ENCODE measurements at places on chromosomes 13 and 19. TPM values are rescaled to one million over a fixed set of nuclear protein-coding genes. Genes with fewer than 3 reads are reported as not detected.

The HCST gene
- 2.1 TPM for total RNA-seq

The ZIM2 gene
- not detected for total RNA-seq

The ZSWIM9 gene
- total RNA-seq = 4.7 TPM

The OR10H1 gene
- total RNA-seq = not detected

The ZNF576 gene
- total RNA-seq = 14.5 TPM

The ATP5F1D gene
- total RNA-seq = 170 TPM

The RGS9BP gene
- total RNA-seq = 0.19 TPM

The PEAK3 gene
- total RNA-seq = not detected

GRCh38 chr13:76519685-76520084 is 366.5 kb downstream of the KCTD12 start:
- DNase-seq = no peak
- H3K4me1 ChIP-seq = peaks cover 18% of the 10 kb centered on the region
- no peak overlapping the region for H3K27ac ChIP-seq
- no peaks in the 10 kb centered on the region for H3K36me3 ChIP-seq
- H3K27me3 ChIP-seq = no peaks in the 10 kb centered on the region

DNA sequence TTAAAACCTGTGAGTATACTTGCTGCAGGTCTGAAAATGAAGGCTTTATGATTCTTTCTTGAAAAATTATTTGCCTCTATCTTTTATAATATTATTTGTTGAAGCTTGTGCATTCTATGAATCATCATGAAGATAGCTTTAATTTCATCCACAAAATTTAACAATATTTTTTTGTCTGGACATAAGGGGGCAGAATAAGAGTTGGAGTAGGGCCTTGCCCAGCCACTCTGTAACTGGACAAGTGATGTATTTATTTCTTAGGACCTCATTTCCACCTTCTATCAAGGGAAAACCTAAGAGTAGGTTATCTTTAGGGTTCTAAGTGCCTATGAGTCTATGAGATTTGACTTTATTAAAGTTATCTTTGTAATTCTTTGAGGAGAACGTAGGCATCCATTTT is 49.9 kb downstream of the N4BP2L1 start:
- no peaks in the 10 kb centered on the region for H3K27me3 ChIP-seq
- no peak for DNase-seq
- no peak overlapping the region for H3K4me3 ChIP-seq

DNA sequence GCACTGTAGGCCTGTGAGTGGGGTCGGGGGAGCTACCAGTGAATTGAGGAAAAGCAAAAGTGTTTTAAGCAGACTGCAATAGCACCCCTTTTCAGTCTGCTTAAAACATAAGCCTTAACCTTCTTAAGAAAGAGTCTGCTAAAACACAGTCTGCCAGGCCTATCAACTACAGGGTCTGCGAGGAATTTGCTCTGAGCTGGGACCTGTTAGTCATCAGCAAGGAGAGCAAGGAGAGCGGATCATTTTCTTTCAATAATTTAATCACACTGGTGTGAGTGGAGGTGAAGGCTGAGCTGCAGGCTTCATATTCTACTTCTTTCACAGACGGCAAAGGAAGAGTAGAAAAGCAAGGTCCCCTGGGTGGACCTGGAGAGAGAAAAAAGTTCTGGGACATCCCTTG is 342.7 kb downstream of the ENOX1 start:
- peak; percentile 6 for DNase-seq
- no peak overlapping the region for H3K27ac ChIP-seq
- no peaks in the 10 kb centered on the region for H3K27me3 ChIP-seq
- no peaks in the 10 kb centered on the region for H3K36me3 ChIP-seq

GRCh38 chr13:91369441-91369831 is 21.9 kb downstream of the MIR17HG start:
- DNase-seq = peak; percentile 60
- H3K27ac ChIP-seq = no peak overlapping the region
- no peaks in the 10 kb centered on the region for H3K27me3 ChIP-seq
- no peaks in the 10 kb centered on the region for H3K36me3 ChIP-seq
- H3K4me3 ChIP-seq = no peak overlapping the region

DNA sequence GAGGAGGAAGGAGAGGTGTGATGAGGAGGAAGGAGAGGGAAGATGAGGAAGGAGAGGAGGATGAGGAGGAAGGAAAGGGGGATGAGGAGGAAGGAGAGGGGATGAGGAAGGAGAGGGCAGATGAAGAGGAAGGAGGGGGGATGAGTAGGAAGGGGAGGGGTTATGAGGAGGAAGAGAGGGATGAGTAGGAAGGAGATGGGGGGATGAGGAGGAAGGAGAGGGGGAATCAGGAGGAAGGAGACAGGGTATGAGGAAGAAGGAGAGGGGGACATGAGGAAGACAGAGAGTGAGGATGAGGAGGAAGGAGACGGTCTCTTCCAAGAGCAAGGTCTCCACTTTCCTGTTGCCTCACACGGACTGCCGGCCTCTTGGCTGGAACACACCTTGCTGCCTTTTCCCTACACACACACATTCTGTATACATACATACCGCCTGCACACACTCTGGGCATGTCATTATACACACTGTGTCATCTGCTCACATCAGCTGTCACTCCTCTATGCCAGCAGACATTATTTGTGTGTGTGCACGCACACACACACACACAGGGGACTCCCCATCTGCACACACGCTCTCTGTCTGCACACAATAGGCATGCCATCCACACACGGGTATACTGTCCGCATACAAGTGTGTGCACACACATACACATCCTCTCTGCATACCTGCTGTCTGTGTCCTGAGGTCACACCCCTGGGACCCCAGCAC is 11.1 kb upstream of the VSTM2B start:
- no peak for DNase-seq
- H3K4me1 ChIP-seq = no peaks in the 10 kb centered on the region
- H3K27me3 ChIP-seq = no peaks in the 10 kb centered on the region
- no peaks in the 10 kb centered on the region for H3K36me3 ChIP-seq
- no peak overlapping the region for H3K4me3 ChIP-seq

GRCh38 chr13:31105020-31105795 is 56.5 kb downstream of the HSPH1 start:
- H3K36me3 ChIP-seq = no peaks in the 10 kb centered on the region
- DNase-seq = peak; percentile 16
- no peak overlapping the region for H3K4me3 ChIP-seq
- no peaks in the 10 kb centered on the region for H3K4me1 ChIP-seq

DNA sequence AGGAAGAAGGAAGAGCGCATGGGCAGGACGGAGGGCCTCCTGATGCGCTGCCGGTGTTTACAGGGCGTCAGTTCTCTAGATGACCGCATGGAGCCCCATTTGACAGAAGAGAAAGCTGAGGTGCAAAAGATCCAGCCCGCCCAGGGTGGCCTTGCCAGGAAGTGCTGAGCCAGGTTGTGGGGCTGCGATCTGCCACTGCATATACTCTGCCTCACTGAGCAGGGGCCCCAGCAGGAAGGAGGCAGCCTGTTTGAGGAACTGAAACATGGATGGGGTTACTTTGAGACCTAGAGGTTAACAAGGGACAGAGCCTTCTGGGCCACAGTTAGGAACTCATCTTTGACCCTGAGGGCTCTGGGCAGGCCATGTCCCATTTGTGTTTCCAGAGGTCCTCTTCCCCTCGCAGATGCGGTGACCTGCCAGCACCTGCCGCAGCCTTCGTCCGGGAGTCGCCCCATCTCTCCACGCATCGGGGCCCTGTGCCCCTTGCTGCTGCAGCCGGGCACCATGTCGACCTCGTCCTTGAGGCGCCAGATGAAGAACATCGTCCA is 3.2 kb downstream of the EPN1 start:
- peaks cover 32% of the 10 kb centered on the region for H3K4me1 ChIP-seq
- H3K4me3 ChIP-seq = no peak overlapping the region
- no peak for DNase-seq
- H3K36me3 ChIP-seq = peaks cover 4% of the 10 kb centered on the region
- no peak overlapping the region for H3K27ac ChIP-seq
- H3K27me3 ChIP-seq = no peaks in the 10 kb centered on the region

All from astrocyte (in vitro differentiated cells and primary cell).